Mammary epithelial cell (primary cell): ENCODE measurements at places on chromosomes 16 and 17. TPM values are rescaled to one million over a fixed set of nuclear protein-coding genes. Genes with fewer than 3 reads are reported as not detected.

The HIGD1B gene
- total RNA-seq, result not detected in 2 replicates

The MARVELD3 gene
- 7.3 TPM for total RNA-seq

The DCUN1D3 gene
- total RNA-seq, result 25.0 TPM

The NDRG4 gene
- total RNA-seq, result 2.3 and 5.0 TPM in 2 replicates

The KRTAP17-1 gene
- total RNA-seq, result not detected in 2 replicates

The CACNG3 gene
- not detected in 2 replicates for total RNA-seq

The TBC1D3B gene
- total RNA-seq, result 9.5 and 12.7 TPM in 2 replicates

The PRPSAP2 gene
- 25.7 TPM for total RNA-seq

DNA sequence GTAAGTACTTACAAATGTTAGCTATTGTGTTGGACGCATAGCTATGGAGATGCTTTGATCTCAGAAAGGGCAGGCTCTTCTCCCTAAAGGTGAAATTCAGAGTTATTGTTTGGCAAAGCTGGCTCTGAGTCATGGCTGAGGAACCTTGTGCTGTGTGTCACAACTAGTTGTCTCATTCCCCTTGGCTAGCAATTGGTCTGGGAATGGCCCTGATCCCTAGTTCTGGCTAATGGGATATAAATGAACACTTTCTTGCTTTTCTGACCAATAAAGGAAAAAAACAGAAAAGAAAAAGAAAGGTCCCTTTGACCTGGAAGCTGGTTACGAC lies 210.6 kb downstream of the MAP2K4 start:
- peak; percentile 1 for DNase-seq

GRCh38 chr17:32941419-32942032 lies 13.6 kb downstream of the TMEM98 start:
- DNase-seq, result no peak

- no peak for DNase-seq
These were observed 87.8 kb upstream of the IRX5 start for GRCh38 chr16:54842743-54843423.

DNA sequence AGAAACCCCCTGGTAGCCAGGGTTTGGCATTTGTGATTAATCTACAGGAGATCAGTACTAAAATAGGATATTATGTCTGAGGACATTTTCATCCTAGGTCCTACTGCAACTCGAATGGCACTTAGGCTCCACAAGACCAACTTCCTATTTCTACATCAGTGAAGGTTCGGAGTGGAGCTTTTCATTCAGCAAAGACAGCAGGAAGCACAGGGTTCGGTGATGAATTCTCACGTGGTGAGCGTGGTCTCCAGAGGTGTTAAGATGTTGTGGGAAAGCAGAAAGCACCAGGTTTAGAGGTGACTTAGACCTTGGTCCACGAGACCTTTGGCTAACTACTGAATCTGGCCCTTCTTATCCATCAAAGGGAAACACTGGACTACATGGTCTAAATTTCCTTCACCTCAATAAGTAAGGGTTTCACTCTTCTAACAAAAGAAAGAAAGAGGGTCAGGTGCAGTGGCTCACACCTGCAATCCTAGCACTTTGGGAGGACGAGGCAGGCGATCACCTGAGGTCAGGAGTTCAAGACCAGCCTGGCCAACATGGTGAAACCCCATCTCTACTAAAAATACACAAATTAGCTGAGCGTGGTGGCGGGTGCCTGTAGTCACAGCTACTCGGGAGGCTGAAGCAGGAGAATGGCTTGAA lies 13.9 kb upstream of the HELZ start:
- DNase-seq, result no peak

GRCh38 chr16:57023541-57024249 lies 34.3 kb downstream of the NLRC5 start:
- no peak for DNase-seq

DNA sequence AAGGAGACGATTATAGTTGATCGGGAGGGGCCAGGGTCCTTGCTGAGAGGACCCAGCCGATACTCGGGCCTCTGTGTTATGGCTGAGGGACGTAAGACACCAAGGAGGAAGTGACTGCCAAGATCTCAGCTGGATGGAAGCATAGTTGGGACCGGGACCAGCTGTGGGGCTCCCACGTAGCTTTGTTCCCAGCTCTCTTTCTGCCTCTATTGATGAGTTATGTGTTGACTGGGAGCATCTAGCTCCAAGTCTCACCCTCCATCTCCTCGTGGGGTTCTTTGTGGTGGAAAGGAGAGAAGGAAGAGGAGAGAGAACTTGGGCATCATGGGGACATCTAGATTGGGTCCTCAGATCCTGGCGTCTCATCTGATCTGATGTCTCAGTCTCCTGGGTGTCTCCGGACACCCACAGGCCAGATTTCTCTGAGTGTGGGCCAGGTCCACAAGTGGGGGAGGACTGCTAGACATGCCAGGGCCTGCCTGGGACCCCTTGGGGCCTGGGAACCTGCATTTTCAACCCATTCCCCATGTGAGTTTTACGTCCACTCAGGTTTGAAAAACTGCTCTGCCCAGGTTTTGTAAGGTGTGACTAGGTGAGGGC lies 1.0 kb downstream of the MGRN1 start:
- no peak for DNase-seq

DNA sequence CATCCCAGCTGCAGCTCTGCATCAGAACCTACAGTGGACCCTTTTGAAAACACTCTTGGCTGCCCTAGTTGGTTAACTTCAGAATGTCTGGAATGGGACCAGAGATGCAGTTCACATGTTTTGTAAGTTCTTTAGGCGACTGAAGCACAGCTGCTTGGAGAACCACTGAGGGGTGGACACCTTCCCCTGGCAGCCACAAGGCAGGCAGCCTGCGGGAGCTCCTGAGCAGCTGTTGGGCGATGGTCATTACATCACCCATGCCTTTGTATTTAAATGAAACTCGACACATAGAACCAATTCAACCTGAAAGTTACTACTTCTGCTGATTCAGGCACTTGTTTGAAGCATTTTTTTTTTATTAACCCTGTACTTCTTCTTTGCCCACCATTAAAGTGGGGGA lies 151.5 kb downstream of the LGALS9B start:
- DNase-seq, result no peak

DNA sequence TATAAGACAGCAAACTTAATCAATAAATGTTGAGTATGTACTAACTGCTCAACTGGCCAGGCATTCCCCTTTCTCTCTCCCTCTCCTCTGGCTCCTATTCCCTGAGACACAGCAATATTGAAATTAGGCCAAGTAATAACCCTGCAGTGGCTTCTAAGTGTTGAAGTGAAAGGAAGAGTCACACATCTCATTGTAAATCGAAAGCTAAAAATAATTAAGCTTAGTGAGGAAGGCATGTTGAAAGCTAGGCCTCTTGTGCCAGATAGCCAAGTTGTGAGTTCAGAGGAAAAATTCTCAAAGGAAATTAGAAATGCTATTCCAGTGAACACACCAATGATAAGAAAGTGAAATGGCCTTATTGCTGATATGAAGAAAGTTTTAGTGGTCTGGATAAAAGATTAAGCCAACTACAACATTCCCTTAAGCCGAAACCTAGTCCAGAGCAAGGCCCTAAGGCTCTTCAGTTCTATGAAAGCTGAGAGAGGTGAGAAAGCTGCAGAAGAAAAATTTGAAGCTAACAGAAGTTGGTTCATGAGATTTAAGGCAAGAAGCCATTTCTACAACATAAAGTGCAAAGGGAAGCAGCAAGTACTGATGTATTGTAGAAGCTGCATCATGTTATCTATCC lies 35.4 kb upstream of the ABCC11 start:
- DNase-seq, result no peak

- DNase-seq, result no peak
These were observed 186.5 kb downstream of the PRKCA start for GRCh38 chr17:66488864-66489263.

- no peak for DNase-seq
These were observed 264.9 kb upstream of the SDK2 start for GRCh38 chr17:73909186-73909585.

GRCh38 chr16:54285414-54286089 lies 1.0 kb downstream of the IRX3 start:
- DNase-seq, result peak; percentile 71

DNA sequence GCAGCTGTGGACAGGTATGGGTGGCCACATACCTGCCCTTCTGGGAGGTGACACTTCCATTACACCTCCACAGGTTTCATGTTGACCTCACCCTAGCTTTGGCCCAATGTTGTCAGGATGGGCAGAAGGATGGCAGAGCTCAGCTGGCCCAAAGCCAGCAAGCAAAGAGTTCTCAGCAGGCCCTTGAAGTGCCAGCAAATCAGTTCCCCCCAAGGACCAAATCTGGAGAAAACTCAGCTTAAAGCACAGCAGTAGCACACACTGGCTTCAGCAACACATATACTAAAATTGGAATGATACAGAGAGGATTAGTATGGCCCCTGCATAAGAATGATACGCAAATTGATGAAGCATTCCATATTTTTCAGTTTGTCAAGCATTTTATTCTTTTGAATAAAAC lies 13.4 kb downstream of the ARL4D start:
- DNase-seq, result no peak

GRCh38 chr16:85514598-85515318 lies 98.4 kb upstream of the GSE1 start:
- peak; percentile 85 for DNase-seq

- DNase-seq, result no peak
These were observed 24.4 kb upstream of the EFCAB13 start for GRCh38 chr17:47299239-47299910.

DNA sequence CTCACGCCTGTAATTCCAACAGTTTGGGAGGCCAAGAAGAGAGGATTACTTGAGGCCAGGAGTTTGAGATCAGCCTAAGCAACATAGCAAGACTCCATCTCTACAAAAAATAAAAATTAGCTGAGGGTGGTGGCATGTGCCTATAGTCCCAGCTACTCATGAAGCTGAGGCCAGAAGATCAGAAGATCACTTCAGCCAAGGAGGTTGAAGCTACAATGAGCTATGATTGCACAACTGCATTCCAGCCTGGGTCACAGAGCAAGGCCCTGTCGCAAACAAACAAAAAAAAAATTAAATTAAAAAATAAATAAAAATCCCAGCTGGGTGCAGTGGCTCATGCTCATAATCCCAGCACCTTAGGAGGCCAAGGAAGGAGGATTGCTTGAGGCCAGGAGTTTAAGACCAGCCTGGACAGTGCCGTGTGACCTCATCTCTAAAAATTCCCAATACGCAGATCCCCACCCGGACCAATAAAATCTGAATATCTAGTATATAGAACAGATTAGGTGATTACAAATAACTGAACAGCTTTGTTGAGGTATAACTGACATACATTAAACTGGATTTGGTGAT lies 18.2 kb upstream of the ATF7IP2 start:
- no peak for DNase-seq

GRCh38 chr17:71081666-71082065 lies 912.3 kb downstream of the KCNJ2 start:
- DNase-seq, result no peak
